ENCODE measurements at places on chromosomes 13 and 19.

DNA sequence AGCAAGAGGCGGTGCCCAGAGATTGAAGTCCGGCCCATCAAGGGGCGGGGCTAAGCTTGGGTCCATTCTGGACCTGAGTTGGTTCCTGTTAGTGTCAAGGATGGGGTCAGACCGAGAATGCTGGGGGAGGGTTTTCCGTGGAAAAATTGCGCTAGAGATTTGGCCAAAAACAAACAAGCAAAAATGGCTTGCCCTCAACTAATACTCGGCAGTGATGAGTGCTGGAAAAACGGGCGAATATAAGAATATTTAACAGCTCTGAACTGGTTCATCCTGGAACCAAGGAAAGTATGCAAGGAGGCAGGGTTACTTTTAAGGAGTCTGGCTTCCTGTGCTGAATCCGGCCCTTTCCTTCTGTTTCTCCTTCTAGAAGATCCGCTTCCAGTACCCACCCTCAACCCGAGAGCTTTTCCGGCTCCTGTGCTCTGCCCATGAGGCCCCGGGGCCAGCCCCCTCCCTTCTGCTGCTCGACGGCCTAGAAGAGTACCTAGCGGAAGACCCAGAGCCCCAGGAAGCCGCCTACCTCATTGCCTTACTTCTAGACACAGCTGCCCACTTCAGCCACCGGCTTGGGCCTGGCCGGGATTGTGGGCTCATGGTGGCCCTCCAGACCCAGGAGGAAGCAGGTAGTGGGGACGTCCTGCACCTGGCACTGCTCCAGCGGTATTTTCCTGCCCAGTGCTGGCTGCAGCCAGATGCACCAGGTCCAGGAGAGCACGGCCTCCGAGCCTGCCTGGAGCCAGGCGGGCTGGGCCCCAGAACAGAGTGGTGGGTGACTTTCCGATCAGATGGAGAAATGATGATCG is 880 bp downstream of the SWSAP1 start:
- peak; percentile 44 for DNase-seq

- no peak for DNase-seq
These were observed 8.7 kb upstream of the INSL3 start for GRCh38 chr19:17829855-17830566.

GRCh38 chr19:49741210-49741844 is 21.8 kb downstream of the TSKS start:
- DNase-seq, result no peak

DNA sequence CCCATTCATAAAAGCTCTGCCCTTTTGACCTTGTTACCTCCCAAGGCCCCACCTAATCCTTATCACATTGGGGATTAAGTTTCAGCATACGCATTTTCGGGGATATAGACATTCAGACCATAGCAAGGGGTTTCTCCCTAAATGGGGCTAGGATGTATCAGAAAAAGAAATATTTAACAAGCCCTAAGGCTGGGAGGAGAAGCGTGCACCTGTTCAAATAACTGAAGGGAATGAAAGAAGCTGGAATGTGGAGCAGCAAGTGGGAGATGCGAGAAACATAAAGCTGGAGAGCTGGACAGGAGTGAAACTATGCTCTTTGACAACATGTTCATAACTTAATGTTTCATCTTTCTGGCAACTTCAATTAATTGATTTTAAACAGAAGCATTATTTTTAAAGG is 811.8 kb upstream of the GPC6 start:
- no peak for DNase-seq

- DNase-seq, result no peak
These were observed 76.1 kb downstream of the KL start for GRCh38 chr13:33092073-33092987.

DNA sequence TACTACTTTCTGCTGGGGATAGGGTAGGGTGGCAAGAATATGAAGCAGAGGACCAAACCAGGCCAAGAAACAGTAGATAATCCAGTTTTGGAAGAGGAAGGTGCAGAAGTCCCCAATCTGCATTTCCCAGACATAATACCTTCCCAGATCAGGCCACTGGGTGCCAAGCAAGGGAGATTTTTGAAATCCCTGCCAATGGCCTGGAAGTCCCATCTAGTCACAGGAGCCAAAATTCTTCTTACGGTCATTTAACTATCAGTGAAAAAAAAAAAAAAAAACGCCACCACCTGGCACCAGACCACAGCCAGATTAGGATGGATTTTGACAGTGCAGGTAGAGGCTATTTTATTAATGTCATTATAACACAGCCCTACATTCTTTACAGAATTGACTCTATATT is 57.8 kb downstream of the ZC3H13 start:
- DNase-seq, result no peak

All from stimulated activated CD4-positive, alpha-beta T cell treated with anti-CD3 and anti-CD28 coated beads, Interleukin-1b, Interleukin-23, amount 100 ng/mL, for 1 hour (primary cell).